ENCODE measurements at places on chromosomes 7 and 10.

DNA sequence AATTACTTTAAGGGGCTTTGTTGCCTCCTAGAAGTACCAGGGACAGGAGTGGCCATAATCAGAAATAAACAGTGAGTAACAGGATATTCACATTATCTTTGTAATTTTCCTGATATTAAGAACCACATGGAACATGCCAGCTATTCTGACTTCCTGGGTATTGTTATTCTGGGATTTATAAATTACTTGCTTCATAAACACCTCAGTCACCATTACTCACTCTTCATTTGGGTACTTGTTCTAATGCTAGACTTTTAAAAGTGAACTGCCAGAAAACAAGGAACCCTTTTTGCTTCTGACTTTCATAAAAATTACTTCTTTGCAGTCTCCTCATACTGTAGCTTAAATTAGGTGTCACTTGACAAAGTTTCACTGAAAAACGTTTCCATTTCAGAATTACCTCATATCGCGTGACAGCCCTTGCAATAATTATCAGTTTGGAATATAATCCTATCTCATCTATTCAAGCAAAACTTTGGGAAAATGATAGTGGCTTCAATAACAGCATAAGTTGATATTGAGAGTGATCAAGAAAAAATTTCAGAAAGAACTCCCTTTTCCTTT is 29.8 kb downstream of the CABCOCO1 start:
- DNase-seq, result no peak

- DNase-seq, result no peak
Observed at GRCh38 chr7:108589874-108590273, 20.2 kb downstream of the DNAJB9 start.

DNA sequence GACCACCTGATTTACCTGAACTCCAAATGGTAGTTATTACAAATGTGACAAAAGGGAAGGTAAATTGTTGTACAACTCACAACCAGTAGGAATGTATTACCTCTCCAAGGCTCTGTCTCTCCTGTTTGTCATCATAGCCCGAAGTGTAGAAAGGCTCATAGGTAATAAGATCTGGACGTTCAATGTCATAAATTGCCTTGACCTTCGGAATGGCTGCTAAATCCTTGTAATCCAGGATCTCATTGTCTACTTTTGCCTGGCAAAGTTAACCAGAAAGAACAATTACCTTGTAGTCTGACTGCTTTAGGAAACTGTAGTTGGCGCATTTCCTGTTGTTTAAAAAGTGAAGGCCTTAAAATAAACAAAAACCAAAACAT is 68.6 kb upstream of the AFAP1L2 start:
- no peak for DNase-seq

DNA sequence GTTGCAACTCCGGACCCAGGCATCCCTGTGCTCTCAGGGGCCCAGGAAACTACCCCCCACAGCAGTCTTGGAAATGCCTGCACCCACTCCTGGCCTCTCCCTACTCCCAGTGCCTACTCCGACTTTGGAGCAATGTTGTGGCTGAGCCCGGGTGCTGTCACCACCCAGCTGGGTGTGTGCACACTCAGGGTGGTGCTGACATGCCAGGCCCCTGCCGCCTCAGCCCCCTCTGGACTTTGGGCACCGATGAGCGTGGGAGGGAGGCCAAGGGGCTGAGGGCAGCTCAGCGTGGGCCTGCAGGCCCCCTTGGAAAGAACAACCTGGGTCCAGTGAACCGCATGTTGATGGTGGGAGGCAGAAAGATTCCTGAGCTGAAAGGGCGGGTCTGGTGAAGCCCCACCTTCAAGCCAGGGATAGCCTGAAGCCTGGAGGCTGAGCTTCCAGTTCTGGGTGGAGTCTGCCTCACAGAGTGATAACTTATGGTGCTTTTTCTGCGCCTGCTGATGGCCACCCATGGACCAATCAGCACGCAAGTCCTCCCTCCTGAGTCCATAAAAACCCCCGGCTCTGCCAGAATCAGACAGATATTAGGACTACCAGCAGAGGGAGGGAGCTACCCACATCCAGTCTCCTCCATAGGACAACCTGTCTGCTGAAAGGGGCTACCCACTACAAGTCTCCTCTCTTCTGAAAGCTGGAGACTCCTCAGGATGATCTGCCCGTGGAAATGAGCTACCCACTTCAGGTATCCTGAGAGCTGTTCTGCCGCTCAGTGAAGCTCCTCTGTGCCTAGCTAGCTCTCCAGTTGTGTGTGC is 380.4 kb upstream of the SORCS1 start:
- no peak for DNase-seq

GRCh38 chr10:110007161-110007700 is 553 bp upstream of the ADD3 start:
- no peak for DNase-seq

DNA sequence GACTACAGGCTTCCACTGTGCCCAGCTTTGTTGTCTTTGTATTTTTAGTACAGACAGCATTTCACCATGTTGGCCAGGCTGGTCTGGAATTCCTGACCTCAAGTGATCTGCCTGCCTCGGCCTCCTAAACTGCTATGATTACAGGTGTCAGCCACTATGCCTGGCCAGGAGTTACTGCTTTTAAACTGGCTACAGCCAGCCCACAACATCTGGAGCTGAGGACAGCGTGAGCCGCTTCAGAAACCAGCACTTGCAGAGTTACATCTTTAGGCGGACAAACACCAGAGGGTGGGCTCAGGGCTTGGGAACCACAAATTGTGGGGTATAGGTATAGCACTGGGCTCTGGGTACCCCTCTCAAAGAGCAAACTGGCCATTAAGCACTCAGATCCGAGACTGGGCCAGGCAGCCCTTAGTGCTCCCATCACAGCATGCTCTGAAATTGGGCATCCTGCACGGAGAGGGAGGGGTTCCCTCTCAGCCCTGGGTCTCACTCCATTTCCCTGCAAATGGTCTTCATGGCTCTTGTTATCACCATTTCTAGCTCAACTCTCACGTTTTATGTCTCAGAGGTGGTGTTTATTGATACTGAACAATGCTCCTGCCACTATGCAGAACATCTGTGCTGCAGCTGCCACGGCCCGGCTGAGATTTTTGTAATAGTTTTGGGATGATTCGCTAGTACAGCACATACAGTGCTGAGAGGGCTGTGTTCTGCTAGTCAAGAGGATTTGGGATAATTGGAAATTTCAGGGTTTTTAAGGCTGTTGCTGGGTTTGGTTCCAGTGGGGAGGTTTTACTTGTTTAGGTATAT is 146.4 kb upstream of the LYZL2 start:
- DNase-seq, result no peak

- no peak for DNase-seq
Observed at GRCh38 chr10:84225427-84226173, at the start of gene LRIT2. Gene LRIT2, minus strand, starts transcription at chr10:84225544. Its CDS starts 24 bp downstream, at chr10:84225520.

DNA sequence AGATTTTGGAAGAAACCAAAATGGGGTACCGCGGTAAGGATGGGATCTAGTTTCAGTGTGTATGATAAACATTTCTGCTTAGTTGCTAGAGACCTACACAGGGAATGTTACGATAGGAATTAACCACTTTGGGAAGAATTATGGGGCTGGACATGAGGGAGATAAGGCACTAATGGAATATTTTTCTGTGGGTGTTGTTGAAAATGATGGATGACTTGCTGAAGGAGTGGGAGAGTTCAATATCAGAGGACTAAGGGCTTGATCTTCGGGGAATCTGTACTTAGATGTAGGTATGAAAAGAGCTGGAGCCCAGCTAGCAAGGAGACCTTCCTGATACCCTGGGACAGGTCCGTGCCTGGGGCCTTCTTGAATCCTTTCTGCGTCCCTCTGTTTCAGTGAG is 303.7 kb downstream of the EXOC4 start:
- DNase-seq, result no peak

- no peak for DNase-seq
Observed at GRCh38 chr10:33241351-33241750, 93.1 kb downstream of the NRP1 start.

DNA sequence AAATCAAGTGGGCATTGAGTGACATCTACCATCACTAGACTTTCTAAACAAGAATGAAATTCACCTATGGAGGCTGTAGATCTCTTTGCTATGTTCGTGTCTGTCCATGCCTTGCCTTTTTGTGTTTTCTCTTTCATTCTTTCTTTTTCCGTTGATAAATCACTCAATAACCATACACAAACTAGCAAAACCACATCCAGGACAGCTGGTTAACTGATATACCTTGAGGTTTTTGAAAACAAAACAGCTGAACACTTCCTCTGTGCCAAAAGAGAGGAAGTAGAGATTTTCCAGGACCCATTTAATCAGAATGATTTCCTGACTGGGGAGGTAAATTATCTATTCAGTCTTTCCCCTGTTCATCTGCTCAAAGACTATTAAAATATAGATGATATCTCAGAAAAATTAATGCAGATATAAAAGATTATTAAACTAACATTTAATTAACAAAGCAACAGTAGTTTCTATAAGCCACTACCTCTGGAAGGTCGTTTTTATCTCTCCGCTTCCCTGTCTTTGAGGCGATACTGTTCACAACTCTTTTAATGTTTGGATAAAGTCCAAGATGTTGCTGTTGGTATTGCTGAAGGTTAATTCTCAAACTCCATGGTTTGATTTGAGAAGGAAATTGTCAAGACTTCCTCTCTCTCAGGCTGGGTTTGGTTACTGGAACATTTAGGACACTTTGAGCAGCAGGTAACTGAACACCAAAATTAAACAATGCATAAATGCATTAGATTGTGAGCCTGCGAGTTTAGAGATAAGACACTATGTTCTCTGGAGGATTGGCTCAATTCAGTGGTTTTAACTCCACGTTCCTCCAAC is 24.4 kb upstream of the C10orf67 start:
- DNase-seq, result no peak

- DNase-seq, result no peak
Observed at GRCh38 chr10:23433701-23434100, 5.2 kb upstream of the OTUD1 start.
